ENCODE measurements at places on chromosomes 3 and 15.
A peak's percentile ranks its signal among the peaks of the same experiment; 100 is the strongest.

GRCh38 chr3:21310891-21311290, 440.1 kb downstream of the ZNF385D start:
- DNase-seq, result no peak

- no peak for DNase-seq
Observed at GRCh38 chr15:47746516-47746915, 29.2 kb downstream of the SEMA6D start.

DNA sequence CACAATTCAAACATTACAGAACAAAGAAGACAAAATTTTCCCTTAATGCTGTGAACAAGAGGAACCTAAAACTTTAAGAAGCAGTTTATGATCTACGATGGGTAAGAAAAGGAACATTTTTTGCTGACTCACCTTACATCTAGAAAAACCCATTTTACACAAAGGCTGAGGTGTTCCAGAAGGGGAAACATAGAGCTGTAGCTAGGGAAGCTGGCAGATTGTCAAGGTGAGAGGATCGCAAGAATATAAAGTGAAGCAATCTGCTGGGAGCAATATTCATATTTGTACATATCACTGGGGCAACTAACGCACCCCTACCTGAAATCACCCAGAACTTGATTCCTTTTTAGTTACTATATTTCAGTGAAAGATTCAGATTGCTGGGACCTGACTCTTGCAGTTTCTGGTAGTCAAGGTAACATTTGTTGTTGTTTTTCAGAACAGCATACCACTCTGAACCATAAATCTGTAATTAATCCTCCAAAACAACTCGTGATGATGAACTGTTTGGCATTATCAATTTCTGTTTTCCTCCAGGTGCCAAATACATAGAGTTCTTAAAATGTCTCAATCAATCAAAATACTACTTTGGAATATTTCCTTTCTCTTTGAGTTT, 184.1 kb upstream of the LRRC3B start:
- DNase-seq, result no peak

DNA sequence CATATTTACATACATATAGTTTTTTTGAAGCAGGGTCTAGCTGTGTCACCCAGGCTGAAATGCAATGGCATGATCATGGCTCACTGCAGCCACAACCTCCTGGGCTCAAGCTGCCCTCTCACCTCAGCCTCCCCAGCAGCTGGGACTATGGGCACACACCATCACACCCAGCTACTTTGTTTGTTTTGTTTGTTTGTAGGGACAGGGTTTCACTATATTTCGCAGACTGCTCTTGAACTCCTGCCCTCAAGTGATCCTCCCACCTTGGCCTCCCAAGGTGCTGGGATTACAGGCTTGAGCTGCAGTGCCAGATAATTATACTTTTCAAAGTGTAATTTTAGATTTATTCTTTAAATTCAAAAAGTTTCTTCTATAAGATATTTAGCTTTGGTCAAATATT, 10.2 kb downstream of the GTF2A2 start:
- no peak for DNase-seq

DNA sequence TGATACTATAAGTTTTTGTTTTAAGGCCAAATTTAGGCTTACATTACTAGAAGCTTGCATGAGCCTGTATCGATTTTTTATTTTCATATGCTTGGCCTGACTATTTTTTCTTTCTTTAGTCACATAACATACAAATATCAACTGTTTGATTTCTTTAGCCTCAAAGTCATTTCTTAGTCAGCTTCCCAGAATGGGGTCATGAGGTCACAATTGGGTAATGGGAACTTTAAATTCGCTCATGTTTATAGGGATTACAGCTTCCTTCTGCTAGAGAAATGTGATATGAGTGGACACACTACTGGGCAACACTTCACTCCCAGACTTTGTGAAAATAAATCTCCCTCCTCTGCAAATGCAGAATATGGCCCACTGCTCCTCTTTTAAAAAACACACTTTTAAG, 9.1 kb upstream of the TIPARP start:
- DNase-seq, result no peak

DNA sequence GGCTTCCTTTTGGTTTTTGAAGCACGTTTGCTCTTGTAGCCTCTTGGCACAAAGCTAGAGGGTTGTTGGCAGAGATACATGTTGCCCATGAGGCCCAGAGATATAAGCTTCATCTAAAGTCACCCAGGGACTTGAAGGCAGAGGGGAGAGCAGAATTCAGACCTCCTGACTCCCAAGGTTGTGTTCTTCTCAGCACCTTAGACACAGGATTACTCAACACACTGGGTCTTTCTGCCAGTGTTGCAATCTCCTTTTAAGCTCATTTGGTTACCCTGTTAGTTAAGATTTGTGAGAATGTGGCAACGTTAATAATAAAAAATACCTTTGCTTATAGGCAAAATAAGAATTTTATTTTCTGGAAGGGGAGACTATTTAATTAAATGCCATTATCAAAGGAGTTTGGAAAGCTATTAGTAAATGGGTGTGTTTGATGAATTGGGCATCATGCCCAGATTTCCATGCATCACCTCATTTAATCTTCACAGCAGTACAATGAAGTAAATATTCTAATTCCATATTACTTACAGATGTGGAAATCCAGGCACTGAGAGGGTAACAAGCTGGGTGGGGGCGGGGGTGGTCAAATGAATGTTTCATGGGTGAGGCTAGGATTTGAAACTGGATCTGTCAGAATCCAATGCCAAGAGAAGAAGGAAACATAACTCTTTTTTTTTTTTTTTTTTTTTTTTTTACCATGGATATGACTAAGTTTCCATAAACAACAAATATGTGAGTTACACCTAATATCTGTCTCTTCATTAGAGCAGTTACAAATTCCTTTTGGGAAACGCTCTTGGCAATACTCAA, 183.3 kb downstream of the NR1D2 start:
- DNase-seq, result no peak

- no peak for DNase-seq
Observed at GRCh38 chr15:38528294-38528693, 36.3 kb downstream of the RASGRP1 start.

DNA sequence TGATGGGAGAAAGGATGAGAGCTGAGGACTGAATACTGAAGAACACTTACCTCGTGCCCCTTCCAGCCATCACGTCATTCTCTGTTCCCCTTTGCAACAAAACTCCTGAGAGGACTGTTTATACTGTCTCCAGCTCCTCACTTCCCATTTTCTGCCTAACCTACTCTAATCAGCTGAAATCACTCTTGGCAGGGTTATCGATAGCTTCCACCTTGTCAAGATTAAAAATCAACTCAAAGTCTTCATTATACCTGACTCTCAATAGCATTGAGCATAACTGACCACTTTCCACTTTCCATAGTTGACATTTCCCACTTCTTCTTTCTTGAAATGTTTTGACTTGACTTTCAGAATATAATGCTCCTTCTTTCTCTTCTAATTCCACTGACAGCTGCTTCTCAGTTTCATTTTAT, 4.3 kb downstream of the BTBD1 start:
- DNase-seq, result no peak

DNA sequence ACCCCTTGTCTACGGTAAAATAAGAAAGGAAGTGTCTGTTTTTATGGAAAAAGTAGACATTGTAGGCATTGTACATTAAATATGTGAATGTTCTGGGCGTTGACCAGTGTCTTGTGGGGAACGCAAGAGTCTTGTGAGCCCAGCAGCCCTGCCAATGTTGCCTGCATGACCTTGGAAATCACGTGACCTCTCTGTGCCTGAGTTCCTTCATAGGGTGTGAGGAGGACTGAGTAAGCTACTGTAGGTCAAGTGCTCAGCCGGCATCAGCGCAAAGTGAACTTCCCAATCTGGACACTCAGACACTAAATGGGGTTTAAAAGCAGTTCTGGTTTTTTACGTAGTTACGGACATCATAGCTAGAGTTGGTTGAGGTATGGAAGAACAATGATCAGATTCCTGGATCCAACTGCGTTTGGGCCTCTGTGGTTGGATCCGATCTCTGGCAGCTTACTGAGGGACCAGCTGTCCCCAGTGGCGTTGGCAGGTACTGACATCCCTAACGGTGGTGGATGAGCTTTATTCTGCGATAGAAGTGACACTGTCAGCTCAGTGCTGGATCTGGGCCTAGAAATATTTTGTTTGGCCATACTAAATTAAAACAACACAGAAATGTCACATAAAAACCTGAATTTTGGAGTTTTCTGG, 63.8 kb downstream of the SPSB4 start:
- no peak for DNase-seq

DNA sequence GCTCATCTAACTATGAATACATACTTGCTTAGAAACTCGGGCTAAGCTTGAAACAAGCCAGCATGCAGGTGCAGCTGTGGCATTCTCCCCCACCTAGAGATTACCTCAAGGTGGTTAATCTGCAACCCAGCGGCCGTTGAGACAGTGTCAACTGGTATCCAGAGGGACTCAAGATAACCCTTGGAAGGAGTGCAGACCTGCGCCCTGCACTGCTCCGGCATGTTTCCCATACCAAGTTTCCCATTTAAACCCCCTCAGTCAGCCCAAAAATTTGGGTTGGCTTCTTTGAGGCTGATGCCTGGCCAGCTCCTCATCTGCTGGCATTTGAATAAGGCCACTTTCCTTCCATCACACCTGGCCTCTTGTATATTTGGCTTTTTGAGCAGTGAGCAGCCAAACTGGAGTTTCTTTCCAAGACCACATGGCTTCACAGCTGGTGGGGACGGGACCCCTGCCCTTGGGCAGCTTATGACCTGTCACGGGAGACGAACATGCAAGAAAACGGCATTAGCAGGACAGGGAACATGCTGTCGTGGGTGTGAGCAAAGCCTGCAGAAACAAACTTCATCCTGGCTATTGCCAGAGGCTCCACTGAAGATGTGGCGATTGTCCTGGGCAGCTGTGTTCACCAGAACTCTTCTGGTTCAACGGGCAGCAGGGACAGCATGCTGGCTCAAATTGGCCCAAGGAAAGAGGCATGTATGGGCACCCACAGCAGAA, 98.2 kb downstream of the PLXNA1 start:
- DNase-seq, result no peak

GRCh38 chr3:152719264-152719663, 115.7 kb upstream of the P2RY1 start:
- DNase-seq, result no peak

GRCh38 chr3:30934208-30934550, 39.7 kb upstream of the GADL1 start:
- DNase-seq, result no peak

GRCh38 chr3:174957081-174957480, 97.9 kb downstream of the NAALADL2 start:
- DNase-seq, result no peak

DNA sequence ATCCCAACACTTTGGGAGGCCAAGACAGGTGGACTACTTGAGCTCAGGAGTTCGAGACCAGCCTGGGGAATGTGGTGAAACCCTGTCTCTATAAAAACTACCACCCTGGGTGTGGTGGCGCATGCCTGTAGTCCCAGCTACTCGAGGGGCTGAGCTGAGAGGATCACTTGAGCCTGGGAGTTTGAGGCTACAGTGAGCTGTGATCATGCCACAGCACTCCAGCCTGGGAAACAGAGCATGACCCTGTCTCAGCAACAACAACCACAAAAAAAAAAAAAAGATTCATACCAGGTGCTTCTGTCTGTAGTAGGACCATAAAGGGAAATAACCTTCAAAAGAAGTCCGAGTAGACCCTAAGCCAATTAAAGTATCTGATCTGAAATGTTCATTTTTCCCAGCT, 94.5 kb downstream of the SERPINI1 start:
- DNase-seq, result no peak

DNA sequence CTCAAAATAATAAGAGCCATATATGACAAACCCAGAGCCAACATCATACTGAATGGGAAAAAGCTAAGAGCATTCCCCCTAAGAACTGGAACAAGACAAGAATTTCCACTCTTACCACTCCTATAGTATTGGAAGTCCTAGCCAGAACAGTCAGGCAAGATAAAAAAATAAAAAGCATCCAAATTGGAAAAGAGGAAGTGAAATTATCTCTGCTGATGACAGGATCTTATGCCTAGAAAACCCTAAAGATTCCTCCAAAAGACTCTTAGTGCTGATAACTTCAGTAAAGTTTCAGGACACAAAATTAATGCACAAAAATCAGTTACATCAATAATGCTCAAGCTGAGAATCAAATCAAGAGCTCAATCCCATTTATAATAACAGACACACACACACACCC, 45.9 kb upstream of the SLC2A2 start:
- DNase-seq, result no peak

GRCh38 chr15:25236861-25237155, 202.0 kb downstream of the UBE3A start:
- DNase-seq, result no peak

GRCh38 chr15:79635149-79635771, 203.1 kb downstream of the MINAR1 start:
- no peak for DNase-seq

- DNase-seq, result peak; percentile 62
Observed at GRCh38 chr15:45637552-45638033, 2.8 kb downstream of the SQOR start.

DNA sequence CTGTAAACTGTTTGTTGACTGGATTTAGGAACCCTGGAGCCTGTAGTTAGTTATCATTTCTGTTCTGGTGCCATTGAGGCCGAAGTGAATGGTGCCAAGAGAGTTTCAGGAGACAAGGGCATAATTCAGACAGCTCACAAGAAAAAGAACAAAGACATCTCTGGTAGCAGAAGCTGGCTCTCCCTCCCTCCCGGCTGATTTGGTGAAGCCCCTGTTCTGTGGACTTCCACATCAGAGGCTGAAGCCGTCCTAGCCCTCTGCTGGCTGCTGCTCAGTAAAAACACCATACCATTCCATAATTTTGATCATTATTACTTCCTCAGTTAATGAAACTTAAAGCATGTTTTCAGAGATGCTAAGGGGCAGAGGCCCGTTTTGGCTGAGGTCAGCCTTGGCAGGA, 381.2 kb upstream of the WNT5A start:
- DNase-seq, result no peak

DNA sequence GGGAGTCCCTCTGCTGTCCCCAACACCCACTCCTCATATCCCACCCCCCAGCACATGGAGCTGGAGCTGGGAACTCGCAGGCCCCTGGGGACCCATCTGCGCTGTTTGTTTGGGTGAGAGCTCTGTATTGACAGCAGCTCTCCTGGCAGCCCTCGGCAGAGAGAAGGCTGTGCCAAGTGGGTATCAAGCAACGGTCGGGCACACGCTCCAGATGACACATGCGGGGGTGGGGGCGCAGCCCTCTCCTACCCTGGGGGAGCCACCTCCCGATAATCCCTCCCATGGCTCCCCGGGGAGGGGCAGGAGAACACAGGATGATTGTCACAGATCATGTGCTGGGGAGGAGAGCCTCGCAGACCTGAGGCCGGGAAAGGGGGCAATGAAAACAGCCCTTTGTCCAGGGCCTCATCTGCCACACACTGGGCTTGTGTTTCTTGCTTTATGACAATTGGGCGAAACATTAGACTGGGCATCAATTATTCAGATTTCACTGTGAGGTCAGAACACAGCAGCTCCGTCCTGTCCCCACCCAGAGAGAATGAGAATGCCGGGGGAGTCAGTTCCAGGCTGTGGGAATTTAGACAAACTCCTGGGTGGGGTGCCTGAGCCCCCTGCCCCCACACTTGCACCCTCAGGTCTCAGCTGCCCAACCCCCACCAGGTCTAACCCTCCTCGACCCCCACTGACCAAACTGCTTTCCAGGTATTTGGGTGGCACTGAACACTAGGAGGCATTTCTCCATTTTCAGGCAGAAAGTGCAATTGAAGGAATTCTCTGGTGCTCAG, 46.4 kb upstream of the KLF13 start:
- DNase-seq, result no peak

GRCh38 chr3:108150200-108150599, 59.4 kb upstream of the CD47 start:
- no peak for DNase-seq

Measured in T-cell (primary cell).